Fibroblast of skin of left biceps (primary cell): ENCODE measurements at places on chromosomes 11 and 22.
A peak's percentile ranks its signal among the peaks of the same experiment; 100 is the strongest.

GRCh38 chr11:66866511-66866986, 9.7 kb downstream of the LRFN4 start:
- DNase-seq = no peak

GRCh38 chr11:73757598-73757997, 3.3 kb downstream of the RAB6A start:
- DNase-seq = no peak

DNA sequence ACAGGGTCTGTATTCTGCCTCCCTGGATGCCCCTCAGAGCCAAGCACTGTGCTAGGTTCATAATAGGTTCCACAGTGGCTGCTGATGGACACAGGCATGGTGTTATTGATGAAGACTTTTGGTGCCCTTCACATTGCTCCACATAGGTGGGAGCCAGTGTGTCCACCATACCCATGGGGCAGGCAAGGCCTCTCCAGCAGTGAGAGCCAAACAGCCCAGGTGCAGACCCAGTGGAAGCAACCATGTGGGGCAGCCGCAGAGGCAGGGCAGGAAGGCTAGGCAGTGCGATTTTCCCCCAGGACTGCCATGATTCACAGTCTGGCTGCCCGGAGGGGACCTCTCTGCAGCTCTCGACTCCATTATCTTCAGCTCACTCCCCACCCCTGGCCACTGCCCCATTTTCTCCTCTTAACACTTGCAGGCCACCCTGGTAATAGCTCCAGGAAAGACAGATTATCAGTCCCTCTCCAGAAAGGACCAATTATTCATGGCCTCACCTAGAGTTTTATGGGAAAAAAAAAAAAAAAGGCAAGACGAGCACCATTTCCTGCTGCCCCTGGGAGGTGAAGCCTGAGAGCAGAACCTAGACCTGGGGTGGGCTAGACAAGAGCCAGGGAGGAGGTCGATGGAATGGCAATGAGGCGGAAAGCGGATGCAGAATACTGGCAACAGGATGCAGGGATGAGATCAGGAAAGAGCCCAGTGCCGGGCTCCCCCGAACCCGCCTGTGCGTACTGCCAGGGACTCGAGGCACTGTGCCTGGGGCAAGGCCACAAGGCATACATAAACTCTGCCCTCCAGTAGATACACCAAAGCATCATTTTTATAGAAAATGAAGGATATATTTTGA, 343.0 kb upstream of the NCAM1 start:
- DNase-seq = no peak

DNA sequence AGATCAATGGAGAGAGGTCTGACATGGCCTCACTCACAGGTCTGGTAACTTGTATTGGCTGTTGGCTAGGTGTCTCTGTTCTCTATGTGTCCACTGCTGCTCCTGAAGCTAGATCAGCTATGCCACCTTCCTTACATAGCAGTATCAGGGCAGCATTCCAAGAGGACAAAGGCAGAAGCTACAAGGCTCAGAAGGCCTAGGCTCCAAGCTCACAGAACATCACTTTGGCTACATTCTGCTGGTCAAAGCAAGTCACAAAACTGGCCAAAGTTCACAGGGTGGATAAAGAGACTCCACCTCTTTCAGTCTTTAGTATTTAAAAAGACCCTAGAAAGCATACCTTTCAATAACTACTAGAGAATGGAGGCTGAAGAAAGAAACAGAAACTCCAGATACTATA, 4.1 kb downstream of the SLC5A12 start:
- no peak for DNase-seq

- DNase-seq = peak; percentile 72
Measured at GRCh38 chr22:36461665-36462649, 19.5 kb downstream of the TXN2 start.

DNA sequence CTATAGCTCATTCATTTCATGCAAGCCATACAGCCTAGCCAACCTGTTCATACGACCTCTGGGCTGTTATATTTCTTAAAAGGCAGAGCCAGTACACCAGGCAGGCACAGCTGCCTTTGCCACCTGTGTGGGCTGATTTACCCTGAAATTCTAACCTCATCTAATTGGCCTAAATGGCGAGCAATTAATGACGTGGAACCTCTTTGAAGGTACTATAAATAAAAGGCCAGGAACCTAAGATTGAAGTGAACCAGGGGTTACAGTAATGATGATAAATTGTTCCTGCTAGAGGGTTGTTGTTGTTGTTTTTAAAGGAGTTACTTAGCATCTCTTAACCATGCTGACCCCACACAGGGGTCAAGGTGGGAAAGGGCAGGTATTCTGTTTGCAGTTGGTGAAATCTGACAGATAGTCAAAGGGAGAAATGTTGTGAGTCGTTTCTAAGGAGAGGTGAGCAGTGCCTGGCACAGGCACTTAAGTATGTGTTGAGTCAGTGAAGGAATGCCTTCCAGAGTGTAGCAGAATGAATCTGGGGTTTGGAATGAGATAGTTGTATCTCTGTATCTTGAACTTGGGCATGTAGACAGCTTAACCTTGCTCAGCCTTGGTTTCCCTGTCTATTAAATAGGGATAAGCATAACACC, 213.5 kb upstream of the NAV2 start:
- DNase-seq = no peak

DNA sequence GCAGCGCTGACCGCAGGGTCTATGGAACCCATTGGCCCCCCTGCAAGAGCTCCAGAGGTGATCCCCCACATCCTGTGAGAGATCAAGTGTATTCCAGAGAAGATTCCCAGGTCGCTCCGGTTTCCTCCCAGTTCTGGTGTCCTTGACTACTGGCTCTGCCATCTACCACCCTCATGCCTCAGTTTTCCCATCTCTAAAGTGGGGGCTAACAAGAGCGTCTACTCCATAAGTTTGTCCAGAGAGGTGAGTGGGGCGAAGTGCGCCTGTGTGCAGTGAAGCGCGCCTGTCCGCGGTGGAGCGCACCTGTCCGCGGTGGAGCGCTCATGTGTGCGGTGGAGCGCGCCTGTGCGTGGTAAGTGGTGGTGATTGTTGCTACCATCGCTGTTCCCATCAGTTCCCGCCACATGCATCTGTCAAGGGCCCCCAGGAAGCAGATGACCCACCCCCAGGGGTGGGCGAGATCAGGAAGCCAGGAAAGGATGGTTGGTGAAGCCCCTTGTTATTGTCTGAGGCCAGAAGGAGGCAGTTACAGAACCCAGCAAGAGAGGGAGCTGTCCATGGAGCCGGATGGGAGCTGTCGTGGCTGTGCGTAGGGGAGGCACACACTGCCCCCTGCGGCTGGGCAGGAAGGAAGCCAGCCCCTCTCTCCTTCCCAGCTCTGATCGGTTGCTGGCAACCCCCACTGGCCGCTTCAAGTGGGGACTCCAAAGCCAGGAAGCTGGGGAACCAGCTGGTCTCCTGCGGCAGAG, 73.2 kb upstream of the FGF3 start:
- no peak for DNase-seq

GRCh38 chr11:6538945-6539344, 41.9 kb downstream of the DNHD1 start:
- no peak for DNase-seq

- DNase-seq = no peak
Measured at GRCh38 chr11:99135508-99135907, 114.8 kb downstream of the CNTN5 start.

DNA sequence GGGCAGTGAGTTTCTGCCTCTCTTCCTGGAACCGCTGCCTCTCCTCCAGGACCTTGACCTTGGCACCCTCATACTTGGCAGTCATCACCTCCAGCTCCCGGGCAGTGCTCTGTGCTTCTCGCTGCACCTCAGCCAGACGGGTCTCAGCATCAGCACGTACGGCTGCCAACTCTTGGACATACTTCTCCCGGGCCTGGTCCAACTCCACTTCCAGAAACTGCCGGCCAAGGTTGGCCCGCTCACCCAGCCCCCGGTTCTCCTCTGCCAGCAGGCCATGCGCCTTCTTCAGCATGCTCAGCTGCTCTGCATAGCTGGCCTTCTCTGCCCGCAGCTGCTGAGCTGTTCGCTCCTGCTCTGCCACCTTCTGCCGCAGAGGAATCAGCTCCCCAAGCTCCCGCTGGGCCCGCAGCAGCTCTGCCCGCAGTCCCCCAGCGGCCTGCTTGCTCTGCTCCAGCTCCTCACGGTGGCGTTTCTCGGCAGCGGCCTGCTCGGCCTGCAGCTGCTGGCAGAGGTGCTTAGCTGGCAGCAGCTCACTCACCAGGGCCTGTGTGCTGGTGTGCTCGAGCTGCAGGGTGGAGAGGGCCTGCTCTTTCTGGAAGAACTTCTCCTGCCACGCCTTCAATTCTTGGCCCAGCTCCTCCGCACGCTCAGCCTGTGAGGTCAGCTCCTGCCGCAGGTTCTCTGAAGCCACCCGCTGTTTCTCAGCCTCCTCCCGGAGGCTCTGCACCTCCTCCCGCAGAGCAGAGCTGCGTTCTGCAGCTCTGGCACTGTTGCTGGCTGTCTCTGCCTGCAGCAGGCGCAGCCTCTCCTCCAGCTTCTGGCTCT, 14.4 kb downstream of the IL18BP start:
- DNase-seq = no peak

DNA sequence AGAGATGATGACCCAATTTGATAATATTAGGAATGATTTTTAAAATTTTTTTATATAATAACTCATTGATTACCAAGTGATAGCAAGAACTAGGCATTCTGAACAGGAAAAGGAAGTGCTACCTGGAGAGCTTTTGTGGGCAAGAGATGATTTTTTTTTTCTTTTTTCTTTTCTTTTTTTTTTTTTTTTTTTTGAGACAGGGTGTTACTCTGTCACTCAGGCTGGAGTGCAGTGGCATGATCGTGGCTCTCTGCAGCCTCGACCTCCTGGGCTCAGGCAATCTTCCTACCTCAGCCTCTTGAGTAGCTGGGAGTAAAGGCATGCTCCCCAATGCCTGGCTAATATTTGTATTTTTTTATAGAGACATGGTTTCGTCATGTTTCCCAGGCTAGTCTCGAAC, 40.4 kb downstream of the TNRC6B start:
- DNase-seq = no peak

- peak; percentile 11 for DNase-seq
Measured at GRCh38 chr11:15883455-15883920, 472.9 kb downstream of the SOX6 start.

GRCh38 chr11:83192606-83193245, 786 bp upstream of the ANKRD42 start:
- DNase-seq = no peak

DNA sequence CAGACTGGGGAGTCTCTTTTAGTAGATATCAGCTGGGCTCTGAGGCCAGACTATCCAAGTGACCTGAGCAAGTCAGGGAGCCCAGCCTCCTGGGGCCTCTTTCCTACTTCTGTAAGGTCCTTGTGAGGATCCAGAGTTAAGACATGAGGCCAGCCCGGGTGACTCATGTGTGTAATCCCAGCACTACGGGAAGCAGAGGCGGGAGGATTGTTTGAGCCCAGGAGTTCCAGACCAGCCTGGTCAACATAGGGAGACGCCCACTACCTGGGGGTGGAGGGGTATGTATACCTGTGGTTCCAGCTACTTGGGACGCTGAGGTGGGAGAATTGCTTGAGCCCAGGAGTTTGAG, 36.9 kb upstream of the POLA2 start:
- DNase-seq = peak; percentile 4
